ENCODE measurements at places on chromosomes 3 and 15.

DNA sequence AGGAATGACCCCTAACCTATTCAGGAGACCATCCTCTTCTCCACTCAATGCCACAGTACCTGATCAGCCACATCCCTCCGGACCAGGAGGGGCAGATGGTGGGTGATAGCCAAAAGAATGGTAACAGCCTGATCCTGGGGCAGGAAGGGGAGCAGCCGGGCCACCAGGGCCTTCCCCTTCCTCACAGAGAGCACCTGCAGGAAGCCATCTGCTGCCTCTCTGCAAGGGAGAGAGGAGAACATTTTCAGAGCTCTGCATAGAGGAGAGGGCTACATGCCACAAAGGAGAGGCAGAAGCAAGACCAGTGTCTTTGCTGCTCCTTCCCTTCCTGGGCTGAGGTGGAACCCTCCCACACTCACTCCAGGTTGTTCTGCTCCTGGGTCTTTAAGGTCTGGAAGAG is 5.5 kb upstream of the SPG11 start:
- no peak for DNase-seq

DNA sequence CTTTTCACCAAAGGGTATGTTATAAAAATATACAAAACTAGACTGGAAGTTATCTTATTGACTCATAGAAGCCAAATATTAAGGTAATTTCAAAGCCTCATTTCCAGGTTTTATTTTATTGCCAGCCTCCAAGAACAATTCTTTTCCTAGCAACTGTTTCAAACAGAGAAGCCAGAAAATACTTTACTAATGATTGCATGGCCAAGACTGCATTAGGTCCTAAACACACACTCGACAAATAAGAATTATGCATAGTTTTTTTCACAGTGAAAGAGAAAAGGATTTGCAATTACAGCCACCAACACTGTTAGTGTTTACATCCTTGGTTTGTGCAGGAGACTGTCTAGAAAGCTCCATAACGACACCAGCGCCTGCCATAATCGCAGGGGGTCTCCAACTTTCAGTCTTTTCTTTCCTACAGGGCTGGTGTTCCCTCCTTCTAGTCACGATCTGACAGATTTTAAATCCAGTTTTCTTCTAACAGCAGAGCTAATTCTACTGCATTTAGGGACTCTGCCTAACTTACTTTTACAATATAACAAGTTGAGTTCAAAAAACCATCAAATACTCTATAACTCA is 58.1 kb downstream of the CLASP2 start:
- no peak for DNase-seq

GRCh38 chr3:111691293-111691909 is 96.3 kb upstream of the ZBED2 start:
- DNase-seq, result no peak

GRCh38 chr15:63990454-63990853 is 55.8 kb downstream of the DAPK2 start:
- no peak for DNase-seq

DNA sequence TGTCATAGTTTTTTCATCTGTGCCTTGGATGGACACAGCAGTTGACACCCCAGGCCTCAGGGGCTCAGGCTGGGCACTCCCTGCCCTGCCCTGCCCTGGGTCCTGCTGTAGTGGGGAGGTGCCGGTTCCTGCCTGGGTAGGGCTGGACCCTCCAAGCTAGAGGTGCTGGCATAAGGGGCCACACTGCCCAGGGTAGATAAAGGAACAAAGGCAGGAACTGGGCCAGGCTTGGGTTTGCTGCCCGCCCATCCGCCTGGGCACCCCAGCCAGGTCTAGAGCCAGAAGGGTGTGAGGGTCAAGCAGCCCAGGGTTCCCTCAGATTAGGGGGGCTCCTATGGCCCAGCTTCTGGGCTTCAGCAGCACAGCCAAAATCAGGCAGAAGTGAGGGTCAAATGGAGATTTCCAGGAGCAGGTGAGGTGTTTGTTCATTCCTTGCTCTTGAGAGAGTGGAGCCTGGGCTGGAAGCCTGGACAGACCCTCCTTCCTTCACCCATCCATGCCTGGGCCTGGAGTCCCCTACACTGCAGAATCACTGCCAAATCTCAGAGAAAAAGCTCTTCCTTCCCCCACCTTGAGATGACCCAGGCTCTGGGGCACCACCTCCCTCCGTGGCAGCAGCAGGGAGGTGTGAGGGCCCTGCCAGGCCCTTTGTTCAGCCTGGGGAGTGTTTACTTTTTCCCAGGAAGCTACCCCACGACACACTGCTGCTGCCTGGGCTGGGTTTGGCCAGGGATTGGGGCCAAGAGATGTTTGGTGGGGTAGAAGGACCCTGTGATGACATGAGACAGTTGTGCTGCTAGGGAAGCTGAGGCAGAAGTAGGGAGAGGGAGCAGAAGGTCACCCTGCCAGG is 7.1 kb downstream of the SEMA3F start:
- no peak for DNase-seq

DNA sequence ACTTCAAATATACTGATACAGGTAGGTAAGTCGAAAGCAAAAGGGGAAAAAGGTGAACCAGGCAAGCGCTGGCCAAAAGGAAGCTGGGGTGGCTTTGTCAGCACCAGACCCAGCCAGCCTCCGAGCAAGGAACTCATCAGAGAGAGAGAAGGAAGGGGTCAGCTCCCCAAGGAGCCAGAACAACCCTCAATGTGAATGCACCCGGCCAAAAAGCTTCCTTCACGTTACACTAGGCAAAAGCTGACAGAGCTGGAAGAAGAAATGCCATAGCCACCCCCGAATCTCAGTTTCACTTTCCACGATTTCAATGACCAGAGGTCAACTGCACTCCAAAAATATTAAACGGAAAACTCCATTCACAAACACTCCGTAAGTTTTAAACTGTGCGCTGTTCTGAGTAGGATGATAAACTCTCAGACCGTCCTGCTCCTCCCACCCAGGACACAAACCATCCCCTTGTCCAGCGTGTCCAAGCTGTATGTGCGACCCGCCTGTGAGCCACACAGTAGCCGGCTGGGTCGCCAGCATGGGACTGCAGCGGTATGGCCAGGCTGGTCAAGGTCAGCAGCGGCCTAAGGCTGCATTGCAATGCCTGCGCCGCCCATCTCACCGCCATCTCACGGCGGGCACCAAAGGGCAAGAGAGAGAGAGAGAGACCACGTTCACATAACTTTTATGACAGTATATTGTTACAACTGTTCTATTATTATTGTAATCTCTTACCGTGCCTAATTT is 29.7 kb downstream of the CYFIP1 start:
- no peak for DNase-seq

GRCh38 chr3:138317687-138318086 is 12.0 kb downstream of the NME9 start:
- no peak for DNase-seq

- DNase-seq, result no peak
Observed at GRCh38 chr3:70620367-70620766, 307.9 kb upstream of the MDFIC2 start.
